ENCODE measurements at places on chromosomes 2 and 18.

- DNase-seq: peak; percentile 17
Observed at GRCh38 chr18:68660354-68661183, 54.3 kb downstream of the TMX3 start.

DNA sequence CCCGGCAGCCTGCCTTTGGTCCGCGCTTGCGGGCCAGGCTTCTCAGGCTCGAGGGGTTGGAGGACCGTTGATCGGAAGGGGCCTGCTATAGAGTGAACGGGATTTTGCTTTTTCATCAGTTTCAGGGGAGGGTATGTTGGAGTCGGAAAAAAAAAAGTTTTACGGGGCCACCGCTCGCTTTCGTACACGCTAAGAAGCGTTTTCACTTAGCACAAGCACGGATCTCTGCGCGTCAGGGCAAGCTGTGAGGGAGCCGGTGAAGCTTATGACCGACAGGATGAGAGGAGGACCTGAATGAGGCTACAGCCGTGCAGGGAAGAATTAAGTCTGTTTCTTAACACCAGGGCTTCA is 443 bp downstream of the CPSF3 start:
- no peak for DNase-seq

- no peak for DNase-seq
Observed at GRCh38 chr18:54444319-54444914, 86.7 kb downstream of the C18orf54 start.

DNA sequence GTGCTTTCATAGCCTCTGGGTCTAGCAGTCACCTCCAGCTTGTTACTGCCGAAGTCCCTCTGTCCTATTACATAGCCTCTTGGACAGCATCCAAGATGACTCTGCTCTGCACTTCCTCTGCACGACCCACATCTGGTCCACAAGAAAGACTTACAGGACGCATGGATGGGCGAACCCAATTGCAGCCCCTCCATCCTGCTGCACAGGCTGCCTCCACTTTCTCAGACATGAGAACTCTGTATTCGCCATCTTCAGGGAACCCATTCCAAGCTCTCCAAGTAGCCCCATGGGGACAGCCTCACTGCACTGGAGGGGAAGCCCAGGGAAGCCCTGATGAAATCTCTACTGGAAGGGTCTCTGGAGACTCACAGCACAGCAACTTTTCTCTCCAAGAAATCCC is 172.1 kb downstream of the GFPT1 start:
- DNase-seq: no peak

- no peak for DNase-seq
Observed at GRCh38 chr18:11981192-11981542, at the start of gene IMPA2. Gene IMPA2 (plus strand): TSS chr18:11981507. CDS start chr18:11981670, 163 bp downstream.

GRCh38 chr2:47438106-47438505 is 35.1 kb downstream of the MSH2 start:
- DNase-seq: no peak

DNA sequence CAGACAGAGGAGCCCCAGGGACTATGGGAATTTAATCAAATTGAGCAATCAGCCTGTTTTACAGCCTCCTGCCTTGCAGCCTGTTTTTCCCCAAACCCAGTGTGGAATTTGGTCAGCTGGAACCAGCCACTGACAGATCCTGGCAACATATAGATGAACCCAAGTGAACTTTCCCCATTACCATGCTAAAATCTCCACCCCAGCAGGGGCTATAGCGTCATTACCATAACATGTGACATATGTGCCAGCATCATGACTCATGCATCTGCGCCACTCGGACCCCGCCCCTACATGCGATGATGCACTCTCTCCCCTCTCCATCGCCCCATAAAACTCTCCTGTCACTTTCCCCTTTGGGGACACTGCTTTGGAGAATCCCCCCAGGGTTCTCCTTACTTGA is 17.3 kb upstream of the FEZ2 start:
- DNase-seq: no peak

- DNase-seq: no peak
Observed at GRCh38 chr2:105734762-105735538, 9.8 kb upstream of the NCK2 start.

GRCh38 chr2:194714541-194714940 is 942.5 kb upstream of the SLC39A10 start:
- no peak for DNase-seq

DNA sequence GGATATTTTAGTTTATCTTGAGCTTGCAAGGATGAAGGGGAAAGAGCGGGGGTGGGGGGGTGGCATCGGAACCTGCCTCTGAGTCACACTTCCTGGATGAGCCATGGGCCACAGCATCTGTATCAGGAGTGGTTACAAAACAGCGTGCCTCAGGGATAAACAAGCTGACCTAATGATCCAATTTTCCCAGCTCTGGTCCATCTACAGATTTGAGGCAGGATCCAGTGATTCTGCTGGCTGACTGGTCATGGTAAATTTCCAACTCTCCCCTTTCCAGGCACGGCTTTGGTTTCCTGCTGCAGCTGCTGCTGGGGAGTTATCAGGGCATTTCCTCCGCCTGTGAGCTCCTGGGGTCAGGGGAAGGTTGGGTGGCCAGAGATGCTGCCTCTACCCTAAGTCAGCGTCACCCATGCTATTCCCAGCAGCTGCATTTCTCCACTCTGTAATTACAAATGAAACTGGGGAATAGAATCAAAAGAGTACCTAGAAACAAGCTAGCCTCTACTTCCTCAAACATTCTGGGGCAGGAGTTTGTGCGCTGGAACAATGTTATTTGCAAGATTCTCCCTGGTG is 4.7 kb upstream of the HPCAL1 start:
- DNase-seq: peak; percentile 27

DNA sequence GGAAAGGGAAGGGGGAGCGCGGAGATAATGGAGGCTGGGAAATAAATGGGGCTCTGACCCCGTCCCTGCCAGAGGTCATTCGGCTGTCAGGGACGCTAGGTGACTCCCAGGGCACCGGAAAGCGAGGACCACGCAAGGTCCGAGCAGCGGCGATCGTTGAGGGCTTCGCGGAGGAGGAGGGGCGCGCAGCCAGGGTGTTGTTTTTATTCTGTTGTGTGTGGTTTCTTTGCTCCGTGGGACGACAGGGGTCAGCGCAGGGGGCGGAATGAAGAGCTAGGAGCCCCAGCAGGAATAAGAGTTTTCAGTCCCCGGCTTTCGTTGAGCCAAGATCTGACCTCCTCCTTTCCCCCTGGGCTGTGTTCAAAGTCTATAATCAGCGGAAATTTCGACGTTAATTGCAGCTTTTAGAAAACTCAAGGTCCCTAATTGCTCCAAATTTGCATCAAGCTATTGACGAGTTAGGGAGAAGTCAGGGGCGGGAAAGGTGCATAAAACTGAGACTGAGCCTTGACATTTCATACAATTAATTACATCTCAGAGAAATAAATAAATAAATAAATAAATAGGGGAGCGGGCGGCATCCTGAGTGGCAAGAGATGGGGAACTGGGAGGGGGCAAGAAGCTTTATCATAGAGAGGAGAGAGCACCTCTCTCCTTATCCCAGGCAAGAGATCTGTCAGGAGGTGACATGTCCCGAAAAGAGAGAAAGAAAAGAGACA is 2.2 kb downstream of the GAD1 start:
- no peak for DNase-seq

- DNase-seq: no peak
Observed at GRCh38 chr18:79610461-79611039, 69.1 kb upstream of the CTDP1 start.

DNA sequence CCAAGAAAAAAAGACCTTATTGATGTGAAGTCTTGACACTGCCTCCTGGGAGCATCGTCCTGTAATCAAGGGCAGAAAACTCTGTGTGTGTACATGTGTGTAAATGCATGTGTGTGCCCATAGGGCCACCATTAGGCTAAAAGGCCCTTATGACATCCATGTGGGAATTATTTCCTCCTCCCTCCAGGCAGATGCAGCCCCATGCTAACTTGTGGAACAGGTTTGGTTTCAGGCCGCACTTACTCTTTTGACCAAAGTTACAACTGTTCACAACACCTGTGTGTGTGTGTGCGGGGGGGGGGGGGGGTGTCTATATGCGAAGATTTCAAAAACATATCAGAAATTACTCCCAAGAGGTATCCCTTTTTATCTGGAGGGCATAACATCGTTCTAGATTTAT is 87.4 kb upstream of the SLC14A2 start:
- DNase-seq: no peak

DNA sequence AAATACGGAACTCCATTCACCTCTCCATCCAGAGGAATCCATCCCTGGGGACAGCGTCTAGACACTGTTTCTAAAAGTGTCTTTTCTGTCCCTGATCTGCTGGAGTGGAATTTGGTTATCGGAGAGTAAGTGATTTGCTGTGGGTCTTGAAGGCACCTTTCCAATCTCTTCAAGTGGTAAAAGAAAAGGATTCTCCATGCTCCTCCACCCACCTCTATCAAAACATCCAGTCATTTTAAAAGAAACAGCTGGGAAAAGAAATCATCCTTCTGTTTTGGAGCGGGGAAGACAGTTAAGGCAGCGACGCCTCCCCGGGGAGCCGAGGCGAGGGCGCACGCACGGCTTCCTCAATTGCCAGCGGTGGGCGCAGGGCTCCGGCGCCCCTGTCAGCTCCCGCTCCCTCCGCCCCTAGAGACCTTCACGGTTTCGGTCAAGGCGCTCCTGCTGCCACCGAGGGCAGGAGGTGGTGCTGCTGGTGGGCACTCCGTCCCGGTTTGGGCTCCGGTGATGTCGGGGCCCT is 547 bp downstream of the SLC35F5 start:
- peak; percentile 63 for DNase-seq

GRCh38 chr18:40011201-40011600 is 1943.8 kb upstream of the PIK3C3 start:
- DNase-seq: no peak

- DNase-seq: no peak
Observed at GRCh38 chr2:76928026-76928425, 594.1 kb downstream of the LRRTM4 start.

DNA sequence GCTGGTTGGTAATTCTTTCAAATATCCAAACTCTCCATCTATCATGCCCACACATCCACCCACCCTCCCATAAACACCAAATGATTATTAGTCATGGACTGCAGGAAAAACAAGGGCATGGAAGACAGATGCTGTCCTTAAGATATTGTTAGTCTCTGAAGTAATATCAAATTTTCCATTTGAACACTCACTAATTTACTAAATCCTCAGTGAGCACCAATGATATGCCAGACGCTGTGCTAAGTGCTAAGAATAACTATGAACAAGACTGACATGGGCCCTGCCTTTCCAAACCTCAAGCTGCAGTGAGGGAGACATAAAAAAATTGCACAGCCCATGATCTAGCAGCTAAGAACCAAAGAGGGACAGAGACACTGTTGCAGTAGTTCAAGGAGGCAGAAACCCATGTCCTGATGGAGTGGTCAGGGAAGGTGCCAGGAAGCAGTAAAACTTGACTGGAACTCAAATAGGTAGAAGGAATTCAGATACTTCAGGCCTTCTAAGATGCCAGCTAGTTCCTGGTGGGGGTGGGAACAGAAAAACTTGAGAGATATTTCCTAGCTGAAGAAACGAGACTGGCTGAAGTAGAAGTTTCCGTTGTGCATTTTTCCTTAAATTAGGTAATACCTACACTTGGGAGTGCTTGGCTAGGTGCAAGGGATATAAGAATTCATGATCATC is 182.1 kb downstream of the OSR1 start:
- DNase-seq: no peak

- DNase-seq: no peak
Observed at GRCh38 chr18:40404284-40404683, 1550.8 kb upstream of the PIK3C3 start.

- DNase-seq: no peak
Observed at GRCh38 chr2:173750353-173750801, 214.8 kb downstream of the SP3 start.

DNA sequence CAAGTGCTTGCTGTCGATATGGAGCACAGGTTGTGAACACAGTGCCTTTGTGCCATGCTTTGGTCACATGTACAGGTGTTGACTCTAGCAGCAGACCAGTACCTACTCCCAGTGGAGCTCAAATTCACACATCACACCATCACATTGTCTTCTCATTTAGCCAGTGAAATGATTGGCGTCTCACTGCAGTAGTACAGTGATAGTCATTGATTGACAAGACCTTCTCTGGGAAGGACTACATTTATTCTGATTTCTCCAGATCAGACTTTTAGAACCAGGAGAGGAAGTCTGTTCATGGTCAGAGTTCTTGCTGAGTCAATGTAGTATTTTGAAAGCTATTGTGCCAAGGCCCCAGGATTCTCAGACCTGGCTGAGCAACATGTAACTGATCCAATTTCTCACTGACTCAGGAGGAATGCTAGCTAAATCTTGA is 75.2 kb downstream of the FMNL2 start:
- no peak for DNase-seq

GRCh38 chr18:61791031-61791430 is 101.8 kb downstream of the RNF152 start:
- DNase-seq: no peak

DNA sequence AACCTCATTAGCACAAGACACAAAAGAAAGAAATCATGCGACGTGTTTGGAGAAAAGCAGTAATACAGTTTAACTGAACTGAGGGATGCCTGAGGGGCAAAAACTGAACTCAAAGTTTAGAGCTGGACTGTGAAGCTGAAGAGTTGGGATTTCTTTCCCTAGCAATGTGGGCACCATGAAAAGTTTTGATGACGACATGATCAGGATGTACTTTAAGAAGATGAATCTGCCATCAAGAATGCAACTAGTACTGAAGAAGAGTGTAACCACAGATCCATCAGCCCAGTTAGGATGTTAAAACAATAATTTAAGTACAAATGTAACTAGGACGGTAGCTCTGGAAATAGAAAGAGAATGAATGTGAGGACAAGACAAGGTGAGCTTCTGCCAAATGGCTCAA is 196.2 kb downstream of the VWC2L start:
- DNase-seq: no peak

DNA sequence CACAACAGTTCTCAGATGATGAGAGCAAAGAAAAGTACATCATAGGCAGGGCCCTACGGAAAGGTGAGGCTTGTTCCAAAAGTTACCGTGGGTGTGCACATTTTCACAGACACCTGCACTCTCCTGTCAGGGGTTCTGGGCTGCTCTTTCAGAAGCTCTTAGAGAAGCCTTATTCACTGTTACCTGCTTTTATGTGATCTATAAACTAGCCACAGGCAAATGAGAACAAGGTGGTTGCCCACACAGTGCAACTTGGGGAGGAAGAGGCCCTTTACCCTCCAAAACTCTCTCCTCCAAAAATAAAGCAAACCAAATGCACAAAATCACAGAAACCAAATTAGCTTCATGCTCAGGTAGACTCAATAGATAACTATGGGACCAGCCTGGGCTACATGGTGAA is 11.1 kb upstream of the CUL3 start:
- DNase-seq: no peak

DNA sequence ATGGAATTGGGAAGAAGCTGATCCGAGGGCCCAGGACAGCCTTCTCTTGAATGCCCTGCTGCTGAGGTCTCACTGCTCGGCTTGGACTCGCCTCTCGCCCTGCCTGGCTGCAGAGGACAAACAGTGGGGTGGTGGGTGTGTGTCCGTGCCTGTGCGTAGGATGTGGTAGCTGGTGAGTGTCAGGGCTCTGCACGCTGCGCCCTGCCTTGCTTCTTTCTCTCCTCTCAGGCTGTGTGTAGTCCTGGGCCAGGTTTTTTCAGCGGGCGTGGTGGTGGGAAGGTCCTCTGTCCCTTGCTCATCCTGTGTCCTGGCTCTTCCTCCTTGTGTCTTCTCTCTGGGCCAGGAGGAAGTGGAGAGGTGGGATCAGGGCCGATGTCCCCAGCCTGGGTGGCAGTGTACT is 44.8 kb downstream of the RRM2 start:
- no peak for DNase-seq

- DNase-seq: no peak
Observed at GRCh38 chr2:100276716-100277115, 45.6 kb downstream of the LONRF2 start.

GRCh38 chr2:144753416-144753815 is 233.5 kb upstream of the ZEB2 start:
- DNase-seq: no peak
